ENCODE measurements at places on chromosomes 12 and 14.

- DNase-seq: no peak
Observed at GRCh38 chr12:4960547-4960946, 50.8 kb downstream of the KCNA1 start.

DNA sequence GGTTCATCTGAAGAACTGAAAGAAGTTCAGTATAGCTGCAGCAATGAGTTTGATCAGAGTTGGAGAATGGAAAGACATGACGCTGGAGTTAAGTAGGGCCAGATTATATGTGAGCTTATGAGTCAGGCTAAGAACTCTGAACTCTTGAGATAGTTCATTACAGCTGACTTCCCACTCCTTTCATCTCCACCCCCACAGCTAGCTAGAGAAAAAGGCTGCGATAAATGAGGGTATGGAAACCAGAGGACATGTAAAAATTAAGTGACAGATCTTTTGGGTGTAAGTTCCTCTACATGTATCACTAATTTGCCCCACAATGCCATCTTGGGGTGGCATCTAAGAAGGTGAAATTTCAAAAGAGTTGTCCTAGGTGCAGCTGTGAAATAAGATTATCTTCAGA lies 28.6 kb downstream of the PYM1 start:
- peak; percentile 28 for DNase-seq

DNA sequence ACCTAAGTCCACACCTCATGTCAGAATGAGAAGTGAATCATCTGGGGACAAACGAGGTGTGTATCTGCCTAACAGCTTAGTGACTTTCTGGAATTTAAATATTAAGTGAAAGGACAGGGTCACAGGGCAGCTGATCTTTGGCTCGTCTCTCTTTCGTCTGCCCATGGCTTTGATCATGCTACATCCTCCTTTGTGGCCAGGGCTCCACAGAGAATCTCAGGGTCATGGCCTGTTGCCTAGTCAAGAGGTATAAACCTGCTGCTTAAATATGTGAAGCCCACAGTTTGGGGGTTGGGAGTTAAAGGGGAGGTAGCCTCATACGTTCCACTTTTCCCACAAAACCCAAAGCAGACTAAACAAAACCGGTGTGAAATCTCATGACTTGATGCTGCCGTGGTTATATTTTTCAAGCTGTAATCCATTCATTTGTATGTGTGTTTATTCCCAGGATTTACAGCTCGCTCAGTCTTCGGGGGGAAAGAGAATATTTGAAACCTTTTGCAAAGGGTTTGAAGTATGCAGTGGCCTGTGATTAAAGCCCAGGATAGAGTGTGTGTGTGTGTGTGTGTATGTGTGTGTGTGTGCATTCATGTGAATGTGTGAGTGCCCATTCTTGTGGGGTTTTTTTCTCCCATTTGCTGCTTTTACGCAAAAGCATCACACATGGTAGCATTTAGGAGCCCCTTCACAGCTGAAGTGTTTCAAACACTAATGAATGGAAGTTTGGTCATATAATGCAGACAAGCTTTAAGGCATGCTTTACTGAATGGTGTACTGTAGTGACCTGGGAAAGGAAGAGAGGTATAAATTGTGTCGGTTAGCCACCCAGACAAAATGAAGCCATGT lies 137.1 kb downstream of the HMGA2 start:
- peak; percentile 65 for DNase-seq

- DNase-seq: peak; percentile 42
Observed at GRCh38 chr14:102320033-102320660, 601 bp downstream of the ZNF839 start.

DNA sequence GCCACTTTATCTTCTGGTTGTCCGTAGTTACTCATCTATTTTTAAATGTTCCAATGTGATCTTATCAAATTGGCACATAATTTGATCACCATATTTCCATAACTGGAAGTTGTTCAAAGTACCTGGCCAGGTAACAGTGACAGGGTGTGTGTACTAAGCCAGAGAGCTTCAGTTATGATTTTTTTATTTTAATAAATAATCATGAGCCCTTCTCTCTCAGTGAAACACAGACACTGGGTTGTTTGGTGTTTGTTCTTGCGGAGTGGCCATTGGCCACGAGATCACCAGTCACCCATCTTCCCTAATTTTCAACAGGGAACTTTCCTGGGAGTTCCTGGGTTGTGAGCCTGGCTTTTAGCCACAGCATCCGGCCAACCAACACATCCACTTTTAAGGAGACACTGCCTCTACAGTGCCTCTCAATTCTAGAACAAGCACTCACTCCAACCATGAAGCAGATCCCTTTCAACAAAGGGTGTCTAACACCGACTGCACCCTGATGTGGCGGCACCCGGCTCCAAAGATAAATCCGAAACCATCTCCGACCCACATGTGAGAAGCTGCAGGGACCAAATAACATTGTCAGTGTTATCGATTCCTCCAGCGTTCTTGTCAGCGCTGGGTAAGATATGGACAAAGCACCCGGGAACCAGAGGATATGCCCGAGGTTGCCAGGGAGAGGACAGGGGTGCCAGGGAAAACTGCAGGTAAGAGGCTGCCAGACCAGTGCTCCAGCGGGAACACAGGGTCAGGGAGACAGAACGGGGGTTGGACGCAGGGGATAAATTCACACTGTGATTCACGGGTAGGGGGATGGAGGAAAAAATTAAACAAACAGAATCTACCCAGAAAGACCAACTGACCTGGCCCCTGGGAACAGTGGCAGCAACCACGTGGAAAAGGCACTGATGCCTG lies 49.9 kb downstream of the FOXN3 start:
- no peak for DNase-seq

- no peak for DNase-seq
Observed at GRCh38 chr14:74604911-74605310, 7.1 kb downstream of the LTBP2 start.

GRCh38 chr14:61300754-61301153 lies 19.6 kb upstream of the TMEM30B start:
- no peak for DNase-seq

- DNase-seq: no peak
Observed at GRCh38 chr14:37198273-37198598, 499 bp downstream of the MIPOL1 start.

GRCh38 chr12:54134850-54135249 lies 53.9 kb downstream of the SMUG1 start:
- no peak for DNase-seq

DNA sequence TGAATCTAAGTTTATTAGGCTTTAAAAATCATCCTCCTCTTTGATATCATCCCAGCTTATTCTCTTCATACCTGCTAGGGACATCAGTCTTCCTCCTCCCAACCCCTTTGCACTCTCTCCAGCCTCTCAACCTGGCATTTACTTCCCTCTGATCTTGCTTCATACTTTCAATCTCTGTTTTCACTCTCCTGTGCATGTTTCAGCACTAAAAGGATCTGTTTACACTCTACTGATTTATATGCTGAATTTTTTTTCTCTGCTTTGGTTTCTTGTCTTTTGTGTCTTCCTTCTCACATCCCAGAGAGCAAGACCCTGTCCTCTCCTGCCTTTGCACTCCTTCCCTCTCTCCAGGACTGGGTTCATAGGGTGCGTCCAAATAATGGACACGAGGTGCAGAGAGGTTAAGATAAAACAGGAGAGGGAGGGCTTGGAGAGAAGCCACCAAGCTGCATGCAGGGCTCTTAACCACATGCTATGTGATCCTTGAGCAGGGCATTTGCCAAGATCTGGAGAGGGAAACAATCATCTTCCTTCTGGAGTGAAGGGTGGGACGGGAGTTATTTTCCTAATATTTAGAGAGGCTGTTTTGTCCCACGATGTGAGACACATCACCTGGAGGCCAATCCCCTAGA lies 3.0 kb upstream of the CISTR start:
- peak; percentile 52 for DNase-seq

GRCh38 chr12:68871921-68872320 lies 61.0 kb downstream of the CPM start:
- peak; percentile 6 for DNase-seq

GRCh38 chr12:120979862-120980696 lies 1.7 kb downstream of the HNF1A start:
- DNase-seq: no peak

GRCh38 chr14:55126034-55126433 lies 3.0 kb upstream of the LGALS3 start:
- DNase-seq: no peak

- DNase-seq: peak; percentile 96
Observed at GRCh38 chr14:76956316-76957090, 72.0 kb downstream of the IRF2BPL start.

- DNase-seq: no peak
Observed at GRCh38 chr14:95387826-95388445, 68.2 kb upstream of the CLMN start.

DNA sequence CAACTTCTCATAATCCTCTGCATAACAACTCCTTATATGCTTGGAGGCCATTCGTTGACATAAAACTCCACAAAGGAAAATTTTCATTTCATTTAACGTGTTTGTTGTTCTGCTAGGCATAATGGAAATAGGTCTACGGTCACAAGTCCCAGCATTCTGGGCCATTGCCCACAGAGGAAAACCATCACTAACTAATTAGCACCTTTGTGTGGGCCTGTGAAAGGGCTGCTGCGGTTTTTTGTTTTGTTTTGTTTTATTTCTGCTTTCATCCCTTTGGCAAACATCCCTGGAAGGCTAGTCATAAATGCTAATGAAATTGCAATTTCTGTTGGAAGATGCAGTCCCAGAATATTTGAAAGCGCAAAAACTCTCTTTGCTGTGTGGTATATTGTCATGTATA lies 180.3 kb downstream of the RMST start:
- DNase-seq: no peak
